ENCODE measurements at places on chromosomes 4 and X.

- no peak for DNase-seq
Observed at GRCh38 chr4:61520166-61520565, 320.0 kb downstream of the ADGRL3 start.

DNA sequence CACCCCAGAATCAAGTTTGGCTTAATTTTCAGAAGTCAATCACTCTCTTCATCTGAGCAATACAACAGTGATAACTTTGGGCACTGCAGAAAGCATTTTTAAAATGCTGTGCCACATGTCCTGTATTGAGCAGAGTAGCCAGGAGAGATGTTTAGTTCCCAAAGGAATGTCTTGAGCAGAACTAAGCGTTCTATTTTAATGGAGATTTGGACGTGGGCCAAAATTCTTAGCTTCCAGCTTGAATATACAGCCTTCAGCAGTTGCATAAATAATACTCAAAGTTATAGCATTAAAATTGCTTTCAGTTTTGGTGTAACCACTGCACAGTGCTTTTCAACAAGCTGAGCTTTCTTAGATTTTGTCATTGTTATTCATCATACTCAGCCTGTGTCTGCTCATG is 679.2 kb downstream of the NLGN4X start:
- DNase-seq, result no peak

- peak; percentile 9 for DNase-seq
Observed at GRCh38 chr4:825063-825970, 612 bp downstream of the CPLX1 start.

- peak; percentile 40 for DNase-seq
Observed at GRCh38 chr4:30719454-30720020, 632 bp upstream of the PCDH7 start.

DNA sequence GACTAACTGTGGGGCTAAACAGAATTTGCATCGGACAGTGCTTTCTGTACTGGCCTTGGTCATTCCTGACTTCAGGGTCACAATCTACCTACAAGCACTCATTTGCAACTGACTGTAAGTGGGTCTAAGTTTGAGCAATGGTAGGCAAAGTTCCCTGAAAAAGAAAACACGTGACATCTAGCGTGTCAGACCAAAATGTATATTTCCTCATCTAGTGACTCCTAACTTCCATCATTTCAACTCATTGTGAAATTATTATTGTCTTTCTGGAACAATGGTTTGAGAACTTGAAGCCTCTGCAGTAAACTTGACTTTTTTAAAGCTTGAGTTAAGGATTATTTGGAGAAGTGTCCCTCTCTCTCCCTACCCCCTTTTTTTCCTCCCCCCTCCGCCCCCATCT is 113.6 kb downstream of the MID1 start:
- DNase-seq, result no peak
